ENCODE measurements at places on chromosomes 11 and 22.
A peak's percentile ranks its signal among the peaks of the same experiment; 100 is the strongest.

GRCh38 chr22:42630901-42631602 is 9.3 kb downstream of the ATP5MGL start:
- no peak for DNase-seq

DNA sequence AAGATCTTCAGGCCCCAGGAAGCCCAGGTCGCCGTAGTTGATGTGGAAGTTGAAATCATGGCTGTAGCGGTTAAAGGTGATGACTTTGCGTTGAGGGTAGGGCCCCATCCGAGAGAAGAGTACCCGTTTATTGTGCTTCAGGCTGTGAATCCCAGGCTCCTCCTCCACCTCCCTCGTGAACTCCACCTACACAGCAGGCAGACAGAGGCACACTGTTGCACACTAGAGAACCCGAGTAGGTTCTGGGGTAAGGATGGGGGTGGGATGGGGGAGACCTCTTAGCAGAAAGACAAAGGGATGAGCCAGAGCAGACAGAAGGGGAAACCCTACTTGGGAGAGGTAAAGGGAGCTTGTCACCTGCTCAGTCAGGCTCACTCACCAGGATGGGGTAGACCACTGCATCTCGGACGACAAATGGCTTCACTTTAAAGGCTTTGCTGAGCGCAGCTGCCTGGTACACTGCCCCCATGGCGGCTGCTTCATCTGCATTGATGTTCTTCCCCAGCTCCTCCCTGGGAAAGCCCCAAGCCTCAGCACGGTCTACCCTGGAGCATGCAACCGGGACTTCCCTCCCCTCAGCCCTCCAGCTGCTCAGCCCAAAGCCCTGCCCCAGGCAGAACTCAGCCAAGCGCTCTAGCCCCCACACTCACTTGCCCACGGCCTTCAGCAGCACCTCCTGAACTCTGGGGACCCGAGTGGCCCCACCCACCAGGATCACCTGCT is 5.4 kb downstream of the HYOU1 start:
- DNase-seq: peak; percentile 33

GRCh38 chr11:31022080-31022479 is 347.5 kb downstream of the DCDC1 start:
- no peak for DNase-seq

DNA sequence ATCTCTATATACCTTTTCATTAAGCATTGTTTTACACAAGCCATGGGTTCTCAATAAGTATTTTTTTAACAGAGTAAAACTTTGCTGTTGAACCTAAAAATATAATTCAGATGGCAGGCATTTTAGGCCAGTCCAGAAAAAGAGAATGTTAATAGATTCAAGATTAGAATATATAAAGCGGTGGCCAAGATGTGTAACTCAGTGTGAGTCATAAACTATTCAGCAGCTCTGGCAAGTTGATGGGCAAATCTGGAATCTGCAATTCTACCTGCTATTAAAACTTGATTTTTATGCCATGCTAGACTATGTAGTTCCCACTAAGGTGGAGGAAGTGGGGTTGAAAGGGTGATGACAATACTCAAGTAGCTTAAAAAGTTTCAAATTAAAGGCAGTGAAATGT is 45.4 kb downstream of the CASP12 start:
- DNase-seq: no peak

DNA sequence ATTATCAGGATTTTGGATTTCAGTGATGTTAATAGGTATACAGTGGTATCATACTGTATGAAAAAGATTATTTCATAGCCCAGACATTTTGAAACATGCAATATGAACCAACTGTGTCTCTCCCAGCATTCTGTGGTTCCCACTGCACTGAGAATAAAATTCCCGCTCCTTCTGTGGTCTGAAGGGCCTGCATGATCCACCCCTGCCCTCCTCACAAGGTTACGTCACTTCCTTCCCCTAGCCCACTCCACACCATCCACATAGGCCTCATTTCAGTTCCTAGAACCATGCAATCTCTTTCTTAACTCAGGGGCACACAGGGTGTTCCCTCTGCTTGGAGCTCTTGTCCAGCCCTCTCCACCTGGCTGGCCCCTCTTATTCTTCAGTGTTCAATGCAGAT is 103.1 kb downstream of the TSPAN18 start:
- DNase-seq: no peak

- no peak for DNase-seq
Observed at GRCh38 chr11:92886243-92886905, 83.1 kb upstream of the MTNR1B start.

DNA sequence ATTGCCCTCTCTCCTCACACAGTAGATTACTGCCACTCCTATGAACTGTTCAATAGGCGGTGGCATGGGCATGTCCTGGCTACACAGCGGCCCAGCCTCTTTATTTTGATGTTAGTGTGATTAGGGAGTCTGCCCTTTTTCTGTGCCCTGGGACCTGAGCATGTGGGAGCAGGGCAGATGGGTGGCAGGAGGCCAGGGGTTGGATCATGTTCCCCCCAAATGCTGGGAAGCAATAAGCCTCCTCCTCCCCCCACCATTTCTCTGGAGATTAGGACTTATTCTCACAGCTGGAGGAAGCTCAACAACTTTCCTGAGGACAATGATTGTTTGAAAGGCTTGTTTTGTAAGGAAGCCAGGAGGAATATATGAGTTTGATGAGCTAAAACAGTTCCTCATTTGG is 848 bp downstream of the HEPN1 start:
- no peak for DNase-seq

DNA sequence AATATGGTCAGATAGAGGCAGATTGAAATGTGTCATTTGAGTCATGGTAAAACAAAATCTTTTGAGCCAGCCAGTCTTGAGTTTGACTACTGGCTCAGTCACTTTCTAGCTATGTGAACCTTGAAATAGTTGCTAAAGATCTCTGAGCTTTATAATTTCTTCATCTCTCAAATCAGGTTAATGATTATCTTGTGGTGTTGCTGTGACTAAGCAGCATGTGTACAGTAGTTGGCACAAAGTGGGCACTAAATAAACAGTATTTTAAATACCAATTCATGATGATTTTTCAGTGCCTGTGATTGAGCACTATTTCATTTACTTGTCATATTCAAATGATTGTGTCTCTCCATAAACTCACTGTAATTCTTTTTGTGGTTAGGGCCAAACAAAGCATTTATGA is 70.8 kb downstream of the RAB38 start:
- no peak for DNase-seq

GRCh38 chr11:121452609-121453150 is at the start of gene SORL1-AS1:
TSS of gene SORL1-AS1 (minus strand) at chr11:121452967.
- DNase-seq: peak; percentile 88

DNA sequence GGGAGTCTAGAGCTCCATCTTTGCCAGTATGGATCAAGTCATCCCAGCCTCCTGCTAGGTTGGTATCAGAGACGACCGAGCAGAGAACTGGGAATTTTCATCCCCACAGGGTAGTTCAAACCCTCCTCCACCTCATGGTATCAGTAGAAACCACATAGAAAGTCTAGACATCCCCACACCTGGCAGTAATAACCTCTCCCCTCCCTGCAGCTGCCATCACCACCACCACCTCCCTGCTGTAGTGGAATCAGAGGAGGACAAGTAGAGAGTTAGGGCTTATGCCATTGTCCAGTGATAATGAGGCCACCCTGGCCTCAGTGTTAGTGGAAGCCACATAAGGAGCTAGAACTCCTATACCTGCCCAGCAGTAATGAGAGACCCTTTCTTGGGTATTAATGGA is 34.3 kb downstream of the BTG4 start:
- no peak for DNase-seq

GRCh38 chr22:42056757-42057511 is 13.7 kb downstream of the NAGA start:
- DNase-seq: no peak

- DNase-seq: no peak
Observed at GRCh38 chr11:97072420-97072819, 682.6 kb downstream of the JRKL start.

Measured in CD4-positive, alpha-beta T cell treated with Interleukin-4 for 1 hour (primary cell).